Occipital lobe (tissue), 3 donors: ENCODE measurements at places on chromosomes 5 and 9.

- DNase-seq = no peak
Measured at GRCh38 chr5:91417219-91417618, 34.1 kb upstream of the ARRDC3 start.

GRCh38 chr9:125943831-125944230 lies 196.7 kb downstream of the PBX3 start:
- no peak for DNase-seq

DNA sequence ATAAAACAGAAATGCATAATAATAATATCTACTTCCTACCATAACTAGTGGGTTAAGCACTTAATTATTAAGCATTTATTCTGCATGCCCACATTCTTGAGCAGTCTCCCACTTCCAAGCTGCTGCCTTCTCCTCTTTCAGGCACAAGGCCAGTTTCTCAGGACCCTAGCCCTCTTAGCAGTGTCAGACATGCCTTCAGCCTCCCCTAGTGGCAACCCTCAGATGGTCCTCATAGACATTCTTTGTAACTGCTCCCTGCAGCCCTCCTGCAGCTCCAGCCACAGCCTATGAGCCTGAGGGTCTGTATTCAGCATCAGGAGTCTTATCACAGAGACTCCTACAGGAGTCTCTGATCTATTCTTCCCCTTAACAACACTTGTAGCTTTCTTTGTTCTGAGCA lies 3.9 kb downstream of the IL9 start:
- no peak for DNase-seq

GRCh38 chr9:4228606-4229005 lies 71.3 kb downstream of the GLIS3 start:
- no peak for DNase-seq

DNA sequence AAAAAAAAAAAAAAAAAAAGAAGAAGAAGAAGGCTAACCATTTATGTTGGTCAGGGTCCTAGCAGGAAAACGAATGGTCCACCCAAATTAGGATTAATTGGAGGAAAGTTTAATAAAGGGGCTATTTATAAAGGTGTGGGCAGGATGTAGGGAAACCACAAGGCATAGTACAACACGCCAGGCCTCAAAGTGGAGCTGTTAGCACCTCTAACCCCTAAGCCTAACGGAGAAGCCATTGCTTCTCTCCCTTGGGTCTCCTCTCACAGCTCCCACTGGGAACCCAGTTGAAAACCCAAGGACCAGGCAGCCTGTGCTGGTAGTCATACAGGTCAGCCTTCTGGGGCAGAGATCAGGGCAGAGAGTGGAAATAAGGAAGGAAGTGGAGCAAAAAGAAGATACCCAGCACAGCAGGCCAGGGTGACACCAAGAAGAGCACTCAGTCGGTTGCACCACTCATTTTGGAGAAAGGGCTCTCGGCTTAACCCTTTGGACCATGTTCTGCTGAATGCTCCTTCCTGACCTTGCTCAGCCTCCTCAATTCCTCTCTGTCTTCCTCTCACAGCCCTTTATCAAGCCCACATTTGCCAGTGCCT lies 8.8 kb upstream of the GLIPR2 start:
- no peak for DNase-seq

DNA sequence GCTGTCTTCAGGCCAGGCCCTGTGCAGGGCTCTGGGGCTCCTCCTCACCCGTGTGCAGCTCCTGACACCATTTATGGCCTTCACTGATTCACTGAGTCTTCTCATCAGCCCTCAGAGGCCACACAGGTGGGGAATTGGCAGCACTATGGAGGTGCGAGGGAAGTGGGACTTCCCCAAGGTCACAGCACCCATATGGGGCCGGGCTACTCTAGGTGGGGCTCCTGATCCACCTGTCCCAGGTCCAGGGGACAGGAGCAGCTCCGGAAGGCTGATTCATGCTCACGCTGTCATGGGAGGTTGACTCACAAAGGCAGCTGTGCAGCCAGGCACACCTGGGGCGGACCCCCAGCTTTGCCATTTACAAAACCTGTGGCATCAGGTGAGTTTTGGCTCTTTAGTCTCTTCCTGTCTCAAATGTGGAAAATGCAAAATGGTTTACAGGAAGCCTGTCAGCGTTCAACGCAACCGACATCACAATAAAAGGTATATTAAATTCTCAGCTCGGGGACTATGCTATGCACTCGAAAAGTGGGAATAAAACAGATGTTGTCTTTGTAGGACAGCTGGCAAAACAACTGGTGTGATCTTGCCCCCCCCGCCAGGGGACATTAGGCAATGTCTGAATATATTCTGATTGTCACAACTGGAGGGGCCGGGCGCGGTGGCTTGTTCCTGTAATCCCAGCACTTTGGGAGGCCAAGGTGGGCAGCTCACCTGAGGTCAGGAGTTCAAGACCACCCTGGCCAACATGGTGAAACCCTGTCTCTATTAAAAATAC lies 15.0 kb downstream of the NAIF1 start:
- no peak for DNase-seq

DNA sequence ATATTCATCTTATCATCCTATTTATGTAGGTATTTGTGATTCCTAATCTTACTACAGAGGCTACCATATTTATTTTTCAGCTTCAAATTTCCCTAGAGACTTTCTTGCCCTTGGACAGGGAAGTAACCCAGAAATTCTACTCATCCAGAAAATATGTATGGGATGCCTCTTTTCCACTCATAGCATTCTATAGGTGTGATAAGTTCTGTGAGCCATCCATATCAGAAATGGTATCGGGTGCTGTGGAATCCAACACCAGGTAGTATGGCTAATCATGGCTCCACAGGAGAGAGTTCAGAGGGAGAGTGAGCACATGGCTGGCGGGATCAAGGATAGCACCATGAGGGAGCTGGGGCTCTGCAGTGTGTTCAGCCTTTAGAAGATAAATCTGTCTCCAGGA lies 349.3 kb upstream of the ACTBL2 start:
- DNase-seq = no peak

DNA sequence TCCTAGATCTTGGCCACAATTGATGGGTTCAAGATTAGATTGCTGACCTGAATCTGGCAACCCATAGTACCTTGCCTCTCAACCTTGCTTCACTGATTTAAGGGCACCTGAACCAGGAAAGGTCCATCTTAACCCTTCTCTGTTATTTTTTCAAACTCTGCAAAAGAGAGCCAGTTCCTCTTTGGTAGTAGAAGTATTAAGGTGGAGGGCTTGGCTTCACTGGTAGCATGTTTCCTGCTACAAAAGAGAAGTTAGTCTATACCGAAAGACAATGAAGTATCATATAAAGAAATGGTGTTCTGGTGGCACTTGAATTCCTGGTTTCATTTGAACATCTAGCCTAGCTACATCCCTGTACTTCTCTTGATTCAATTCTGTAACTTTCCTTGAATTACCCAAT lies 8.5 kb downstream of the ALG2 start:
- DNase-seq = no peak

GRCh38 chr9:34992376-34992951 lies 2.9 kb downstream of the DNAJB5 start:
- peak; percentile 66 for DNase-seq

- no peak for DNase-seq
Measured at GRCh38 chr5:76710991-76711390, 4.9 kb upstream of the F2R start.

GRCh38 chr5:16413166-16413860 lies 52.3 kb downstream of the ZNF622 start:
- DNase-seq = no peak

DNA sequence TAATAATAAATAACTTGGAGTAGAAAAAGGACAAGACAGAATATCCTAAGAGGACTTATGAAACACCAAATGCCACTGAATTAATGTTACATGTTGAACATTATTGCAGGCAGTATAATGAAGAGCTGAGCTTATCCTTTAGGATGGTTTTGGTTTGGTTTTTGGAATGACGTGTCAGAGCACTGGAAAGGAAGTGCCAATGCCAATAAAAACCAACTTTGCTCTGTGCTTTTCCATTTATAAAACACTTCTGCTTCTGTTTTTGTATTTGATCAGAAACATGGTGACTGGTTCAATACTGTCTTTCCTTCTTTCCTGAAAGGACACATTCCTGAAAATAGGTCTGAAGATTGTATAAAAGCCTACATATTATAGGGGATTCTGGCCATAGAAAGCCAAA lies 4.2 kb downstream of the MEGF10 start:
- DNase-seq = no peak

DNA sequence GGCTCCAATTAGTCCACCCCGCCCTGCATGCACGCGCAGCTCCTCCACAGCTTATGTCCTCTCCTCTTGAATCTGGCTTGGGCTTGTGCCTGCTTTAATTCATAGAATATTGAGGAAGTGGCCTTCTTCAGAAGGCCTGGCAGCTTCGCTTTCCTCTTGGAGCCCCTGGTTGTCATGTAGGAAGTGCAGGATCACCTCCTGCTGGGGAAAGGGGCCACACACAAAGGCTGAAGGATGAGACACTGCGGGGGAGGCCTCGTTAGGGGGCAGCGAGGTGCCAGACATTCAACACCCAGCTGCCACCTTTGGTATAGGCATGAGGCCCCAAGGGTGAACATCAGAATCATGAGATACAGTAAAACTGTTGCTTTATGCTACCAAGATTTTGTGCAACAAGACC lies 2.7 kb upstream of the CNOT6 start:
- DNase-seq = no peak

DNA sequence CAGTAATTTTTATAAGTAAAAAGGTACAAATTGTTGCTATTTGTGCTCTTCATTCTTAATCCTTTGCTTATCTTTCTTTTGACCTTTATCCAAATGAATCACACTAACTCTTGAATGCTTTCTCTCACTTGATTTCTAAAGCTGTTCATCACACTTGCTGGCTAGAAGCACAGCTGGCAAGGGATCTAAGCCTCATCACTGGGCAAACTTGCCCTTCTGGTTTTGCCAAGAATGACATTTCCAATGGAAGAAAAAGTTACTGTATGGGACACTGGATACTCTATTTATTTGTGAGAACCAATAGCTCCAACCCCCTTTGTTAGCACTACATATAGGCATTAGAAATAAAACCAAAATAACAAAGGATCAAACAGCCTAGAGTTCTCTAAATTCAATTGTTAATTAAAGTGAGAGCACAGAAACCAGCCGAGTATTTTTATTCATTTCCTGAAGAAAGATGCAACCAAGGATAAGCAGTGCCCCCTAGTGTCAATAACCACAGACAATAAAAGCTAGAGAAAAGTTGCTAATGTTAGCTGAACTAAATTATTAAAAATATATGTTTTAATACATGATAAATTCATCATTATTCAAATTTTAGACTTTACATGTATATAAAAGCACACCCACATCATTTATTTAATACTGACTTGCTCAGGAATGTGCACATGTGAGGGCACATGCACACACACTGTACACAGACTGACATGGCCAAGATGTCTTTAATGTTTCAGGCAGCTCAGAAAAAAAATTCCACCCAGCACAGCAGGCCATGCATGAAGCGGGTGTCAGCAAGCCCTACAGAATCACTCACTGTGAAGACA lies 59.8 kb upstream of the POU5F2 start:
- no peak for DNase-seq

DNA sequence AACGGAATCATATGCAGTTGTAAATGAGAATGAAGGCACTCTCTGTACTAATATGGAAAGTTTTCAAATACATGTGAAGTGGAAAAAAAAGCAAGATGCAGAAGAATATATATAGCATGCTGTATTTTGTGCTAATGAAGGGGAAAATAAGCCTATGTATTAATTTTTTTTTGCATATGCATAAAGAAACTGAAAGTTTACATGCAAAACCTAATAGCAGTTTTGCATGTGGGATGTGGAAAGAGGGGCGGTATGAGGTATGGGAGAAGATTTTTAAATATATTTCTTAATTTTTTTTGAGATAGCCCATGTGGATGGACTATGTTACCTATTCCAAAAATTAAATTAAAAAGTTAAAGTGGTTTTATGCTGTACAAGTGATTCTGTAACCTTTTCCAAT lies 83.7 kb upstream of the IL12B start:
- no peak for DNase-seq

- no peak for DNase-seq
Measured at GRCh38 chr5:135533794-135534193, 2.0 kb downstream of the NEUROG1 start.

DNA sequence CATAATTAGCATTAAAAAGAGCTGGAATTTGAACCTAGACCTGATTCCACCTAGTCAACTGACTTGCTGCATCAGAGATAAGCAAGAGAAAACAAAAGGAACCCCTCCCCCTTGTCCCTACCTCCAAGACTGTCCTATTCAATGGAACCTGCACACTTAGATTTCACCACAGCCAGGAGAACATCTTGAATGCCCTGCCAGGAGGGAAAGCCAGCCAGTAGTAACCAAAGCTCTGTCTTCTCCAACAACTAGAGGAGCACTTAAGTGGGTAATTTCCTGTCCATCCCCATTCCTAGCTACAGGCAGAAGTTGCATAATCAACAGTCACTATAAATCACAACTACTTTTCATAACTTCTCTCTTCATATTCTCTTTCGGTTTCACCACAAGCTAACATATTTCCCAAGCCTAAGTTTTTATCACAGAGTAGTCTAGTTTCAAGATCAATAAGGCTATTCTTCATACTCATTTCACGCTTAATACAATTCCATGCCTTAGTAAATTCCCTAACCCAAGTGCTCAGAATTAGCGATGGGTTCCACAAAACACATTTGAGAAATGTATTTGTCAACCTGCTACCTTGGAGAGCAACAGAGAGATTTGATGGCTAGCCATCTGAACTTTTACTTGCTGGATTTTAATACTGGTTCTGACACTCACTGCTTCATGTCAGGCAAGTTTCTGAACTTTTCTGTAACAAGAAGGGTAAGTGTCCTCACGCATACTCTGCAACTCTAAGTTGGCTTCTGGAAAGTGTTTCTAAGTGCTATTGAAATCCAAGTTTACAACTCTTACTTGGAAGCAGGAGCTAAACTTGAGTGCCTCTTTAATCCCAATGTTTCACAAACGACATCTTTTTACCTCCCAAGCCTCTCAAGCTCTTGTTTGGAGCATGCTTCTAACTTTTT lies 2.0 kb downstream of the DENND1A start:
- no peak for DNase-seq

DNA sequence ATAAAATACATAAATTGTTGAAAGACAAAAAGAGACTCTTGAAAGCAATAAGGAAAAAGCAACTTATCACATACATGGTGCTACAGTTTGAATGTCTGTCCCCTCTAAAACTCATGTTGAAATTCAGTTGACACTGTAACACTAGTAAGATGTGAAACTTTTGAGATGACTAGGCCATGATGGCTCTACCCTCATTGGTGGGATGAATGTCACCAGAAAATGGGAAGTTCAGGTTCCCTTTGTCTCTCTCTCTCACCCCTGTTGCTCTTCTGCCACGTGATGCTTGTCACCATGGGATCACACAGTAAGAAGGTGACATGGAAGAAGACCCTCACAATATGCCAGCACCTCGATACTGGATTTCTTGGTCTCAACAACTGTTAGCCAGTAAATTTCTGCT lies 50.3 kb upstream of the SPTLC1 start:
- no peak for DNase-seq

- no peak for DNase-seq
Measured at GRCh38 chr5:140548300-140548688, 832 bp downstream of the EIF4EBP3 start.

- no peak for DNase-seq
Measured at GRCh38 chr5:16417398-16418074, 48.1 kb downstream of the ZNF622 start.
